ENCODE measurements at places on chromosomes 6 and 20.
A peak's percentile ranks its signal among the peaks of the same experiment; 100 is the strongest.

DNA sequence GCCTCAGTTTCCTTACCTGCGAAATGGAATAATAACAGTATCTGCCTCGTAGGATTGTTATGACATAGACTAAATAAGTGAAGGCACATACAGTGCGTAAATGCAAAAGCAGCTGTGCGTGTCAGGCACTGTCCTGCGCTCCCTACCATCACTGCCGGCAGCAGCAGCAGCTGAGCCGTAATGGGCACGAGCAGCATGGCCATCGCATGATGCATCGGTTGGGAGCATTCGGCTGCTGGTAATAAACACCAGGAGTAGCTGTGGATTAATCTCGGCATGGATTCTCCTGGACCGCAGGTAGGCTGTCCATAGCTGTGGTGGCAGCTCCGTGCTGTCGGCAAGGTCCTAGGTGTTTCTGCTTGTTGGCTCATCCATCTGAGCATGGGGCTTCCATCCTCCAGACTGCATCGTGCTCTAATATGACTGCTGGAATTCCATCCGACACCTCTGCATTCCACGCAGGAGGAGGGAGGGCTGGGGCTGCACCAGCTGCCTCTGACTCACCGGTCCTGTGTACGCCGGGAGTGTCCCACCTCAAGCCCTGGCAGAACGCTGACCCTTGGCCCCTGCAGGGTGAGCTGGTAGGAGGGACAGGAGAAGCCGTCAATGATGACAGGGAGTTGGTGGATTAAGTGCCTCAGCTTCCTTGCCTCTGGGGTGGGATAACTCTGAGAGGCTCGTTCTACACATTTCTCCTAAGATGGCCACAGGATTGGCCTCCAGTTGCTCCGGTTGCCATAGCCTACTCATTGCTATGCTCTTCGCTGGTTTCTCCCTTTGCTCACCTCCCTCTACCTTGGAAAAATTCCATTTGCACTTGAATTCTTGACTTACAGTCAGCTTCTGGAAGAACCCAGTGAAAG is 100.9 kb upstream of the PMEPA1 start:
- DNase-seq: no peak

- DNase-seq: no peak
Measured at GRCh38 chr6:104396077-104396476, 463.6 kb downstream of the HACE1 start.

GRCh38 chr6:111985202-111985731 is 68.6 kb upstream of the CCN6 start:
- DNase-seq: no peak

GRCh38 chr6:166935353-166935752 is 21.0 kb downstream of the RNASET2 start:
- DNase-seq: peak; percentile 52

DNA sequence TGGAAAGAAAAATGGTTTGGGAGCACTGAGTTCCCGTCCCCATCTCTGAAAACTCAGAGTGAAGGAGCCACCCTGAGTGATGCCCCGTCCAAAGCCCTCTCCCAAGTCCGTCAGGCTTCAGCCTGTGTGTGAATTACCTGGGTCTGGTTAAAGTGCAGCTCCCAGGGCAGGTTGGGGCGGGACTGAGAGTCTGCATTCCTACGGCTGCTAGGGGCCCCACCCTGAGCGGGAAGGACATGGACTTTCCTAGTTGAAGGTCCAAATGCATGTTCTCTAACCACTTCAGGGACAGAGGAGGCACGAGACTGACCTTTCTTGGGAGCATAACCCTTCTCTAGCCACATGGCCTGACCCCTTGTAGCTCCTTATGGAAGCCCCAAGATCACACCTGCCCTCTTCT is 97.2 kb downstream of the SYNDIG1 start:
- no peak for DNase-seq

- DNase-seq: no peak
Measured at GRCh38 chr6:166586424-166587156, at the start of gene RAMACL. Gene RAMACL (minus strand): TSS chr6:166586678. CDS start chr6:166586477, 201 bp downstream.

DNA sequence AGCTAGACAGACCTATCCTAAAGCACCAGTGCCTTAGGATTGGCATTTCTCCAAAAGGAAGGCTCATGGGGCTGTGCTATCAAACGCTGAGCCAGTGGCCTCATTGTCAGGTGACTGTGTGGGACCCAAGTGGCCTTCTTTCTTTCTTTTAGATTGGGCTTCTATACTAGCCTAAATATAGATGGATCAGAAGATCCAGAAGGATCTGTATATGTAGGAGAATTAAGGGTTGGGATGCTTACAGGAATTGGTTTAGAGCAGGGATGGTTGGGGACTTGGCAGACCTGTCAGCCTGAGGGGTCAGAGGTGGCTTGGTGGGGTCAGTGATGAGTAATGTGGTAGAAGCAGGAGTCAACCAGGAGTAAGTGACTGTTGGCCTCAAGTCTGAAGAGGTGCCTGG is 14.8 kb downstream of the ABT1 start:
- DNase-seq: no peak

DNA sequence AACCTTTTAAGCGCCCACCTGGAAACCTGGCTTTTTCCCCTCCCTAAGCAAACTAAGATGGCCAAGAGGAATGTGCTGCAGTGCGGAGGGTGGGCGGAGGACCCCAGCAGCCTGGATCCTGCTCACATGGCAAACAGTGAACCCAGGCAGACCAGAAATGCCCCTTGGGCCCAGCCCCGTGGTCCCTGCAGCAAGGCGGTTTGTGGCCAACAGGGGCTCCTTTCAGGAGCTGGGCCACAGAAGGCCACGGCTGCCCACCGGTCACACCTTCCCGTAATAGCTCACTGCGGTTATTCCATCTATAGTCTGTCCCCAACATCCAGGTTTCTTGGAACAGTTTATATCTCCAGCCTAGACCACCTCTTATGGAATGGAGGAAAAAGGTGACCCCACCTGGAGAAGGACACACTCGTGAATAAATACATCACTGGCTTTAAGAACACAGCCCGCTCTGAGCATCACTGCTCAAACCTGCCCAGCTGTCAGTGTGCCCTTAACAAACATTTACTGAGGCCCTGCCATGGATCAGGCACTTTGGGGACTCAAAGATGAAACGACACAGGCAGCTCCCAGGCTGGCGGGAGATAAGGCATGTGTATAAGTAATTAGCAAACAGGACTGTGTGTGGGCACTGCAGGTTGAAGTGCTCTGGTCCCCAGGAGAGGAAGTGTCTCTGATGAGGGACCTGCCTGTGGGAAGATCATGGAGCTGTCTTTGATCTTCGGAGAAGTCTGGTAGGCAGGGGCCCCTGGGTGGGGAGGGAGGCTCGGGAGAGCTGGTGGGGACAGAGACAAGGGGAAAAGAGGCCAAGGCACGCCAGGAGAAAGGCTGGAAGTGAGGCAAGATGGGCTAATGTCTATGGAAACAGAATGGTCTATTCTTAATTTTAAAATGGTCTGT is 3.2 kb upstream of the TUBB1 start:
- no peak for DNase-seq

GRCh38 chr20:62516338-62516737 is 40.5 kb upstream of the GATA5 start:
- no peak for DNase-seq

DNA sequence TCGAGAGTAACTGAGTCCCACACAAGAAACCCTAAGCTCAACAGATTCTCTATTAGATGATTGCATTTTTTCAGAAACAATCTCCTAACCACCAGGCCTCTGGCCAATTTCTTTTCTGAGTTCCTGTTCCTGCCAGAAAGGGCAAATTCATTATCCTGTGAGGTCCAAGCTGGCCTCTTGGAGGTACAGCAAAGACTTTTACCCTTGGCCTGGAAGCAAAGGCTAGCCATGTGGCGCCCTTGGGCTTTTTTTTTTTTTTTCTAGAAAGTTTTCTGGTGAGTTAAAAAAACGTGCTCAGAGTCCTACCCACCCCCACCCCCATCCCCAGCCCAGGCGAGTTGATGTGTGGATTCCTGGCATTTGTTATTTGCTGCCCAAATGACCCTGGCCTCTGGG is 59.0 kb upstream of the EEF1A1 start:
- no peak for DNase-seq

- no peak for DNase-seq
Measured at GRCh38 chr6:89299466-89299850, 15.6 kb downstream of the GABRR2 start.

DNA sequence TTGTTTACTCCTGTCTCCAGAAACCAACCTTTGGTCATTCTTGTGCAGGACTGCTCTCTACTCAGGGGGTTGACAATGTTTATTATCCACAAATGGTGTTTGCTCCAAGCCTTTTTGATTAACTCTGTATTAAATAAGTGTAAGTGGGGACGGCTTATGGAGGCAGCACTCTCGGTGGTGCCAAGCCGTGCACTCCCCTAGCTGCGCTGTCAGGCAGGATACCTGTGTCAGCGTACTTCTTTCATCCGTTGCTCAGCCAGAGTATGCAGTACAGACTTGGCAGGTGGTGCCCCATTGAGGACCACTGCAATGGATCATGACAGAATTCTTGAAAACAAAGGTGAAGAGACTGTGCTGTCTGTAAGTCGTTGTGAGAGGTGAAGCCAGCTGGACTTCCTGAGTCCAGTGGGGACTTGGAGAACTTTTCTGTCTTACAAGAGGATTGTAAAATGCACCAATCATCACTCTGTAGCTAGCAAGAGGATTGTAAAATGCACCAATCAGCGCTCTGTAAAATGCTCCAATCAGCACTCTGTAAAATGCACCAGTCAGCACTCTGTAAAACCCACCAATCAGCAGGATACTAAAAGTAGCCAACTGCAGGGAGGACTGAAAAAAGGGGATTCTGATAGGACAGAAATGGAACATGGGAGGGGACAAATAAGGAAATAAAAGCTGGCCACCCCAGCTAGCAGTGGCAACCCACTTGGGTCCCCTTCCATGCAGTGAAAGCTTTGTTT is 480.0 kb downstream of the MEI4 start:
- DNase-seq: no peak

- no peak for DNase-seq
Measured at GRCh38 chr20:9942736-9943135, 92.1 kb upstream of the ANKEF1 start.

DNA sequence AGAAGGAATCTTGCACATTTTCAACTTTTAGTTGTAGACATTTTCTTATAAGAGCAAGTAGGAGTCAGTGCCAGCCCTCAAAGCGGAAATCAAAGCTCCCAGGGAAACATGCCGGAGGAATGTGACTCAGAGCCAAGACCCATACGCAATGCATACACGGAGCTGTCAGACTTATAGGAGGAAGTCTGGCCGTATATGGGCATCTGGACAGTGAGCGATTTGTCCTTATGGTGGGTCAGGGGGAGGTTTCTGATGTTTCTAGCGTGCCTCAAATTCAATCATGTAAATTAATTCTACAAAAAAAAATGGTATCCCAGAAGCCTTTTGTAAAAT is 3.6 kb upstream of the CCN2 start:
- DNase-seq: no peak

GRCh38 chr6:16102208-16102607 is 26.7 kb upstream of the MYLIP start:
- no peak for DNase-seq

DNA sequence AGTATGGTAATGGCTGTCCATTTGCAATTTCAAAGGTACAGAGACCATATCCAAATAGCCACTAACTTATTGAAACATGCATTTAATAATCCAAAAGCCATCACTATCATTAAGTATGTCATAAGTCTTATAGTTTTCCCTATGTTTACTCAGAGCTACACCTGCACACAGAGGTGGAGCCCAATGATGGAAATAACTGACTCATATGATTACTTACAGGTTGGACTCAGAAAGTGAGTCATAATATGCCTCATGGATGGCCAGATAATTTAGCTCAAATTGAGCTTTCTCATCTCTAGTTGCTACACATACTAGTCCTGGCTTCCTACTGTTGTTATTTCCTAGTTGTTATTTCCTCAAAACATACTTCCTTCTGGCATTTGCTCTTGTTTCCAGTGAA is 104.4 kb upstream of the KHDRBS2 start:
- no peak for DNase-seq

- DNase-seq: no peak
Measured at GRCh38 chr20:1940581-1940980, 45.4 kb downstream of the SIRPA start.

- no peak for DNase-seq
Measured at GRCh38 chr6:22921828-22922227, 352.5 kb downstream of the HDGFL1 start.

DNA sequence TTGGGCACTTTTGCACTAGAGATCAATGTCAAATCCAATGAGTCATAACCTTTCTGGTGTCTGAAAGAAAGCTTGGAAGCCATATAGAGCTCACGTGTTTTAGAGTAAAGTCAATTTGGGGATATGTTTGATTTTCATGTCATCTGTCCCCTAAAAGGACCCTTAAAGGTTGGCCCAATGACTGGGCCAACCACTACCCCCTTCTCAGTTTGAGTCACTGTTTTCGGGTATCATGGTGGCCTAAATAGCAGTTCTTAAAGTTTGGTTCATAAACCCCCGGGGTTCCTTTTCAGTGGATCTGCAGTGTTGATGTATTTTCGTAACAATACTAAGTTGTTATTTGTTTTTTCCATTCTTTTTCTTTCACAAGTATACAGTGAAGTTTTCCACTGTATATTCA is 327.6 kb downstream of the PRL start:
- no peak for DNase-seq

DNA sequence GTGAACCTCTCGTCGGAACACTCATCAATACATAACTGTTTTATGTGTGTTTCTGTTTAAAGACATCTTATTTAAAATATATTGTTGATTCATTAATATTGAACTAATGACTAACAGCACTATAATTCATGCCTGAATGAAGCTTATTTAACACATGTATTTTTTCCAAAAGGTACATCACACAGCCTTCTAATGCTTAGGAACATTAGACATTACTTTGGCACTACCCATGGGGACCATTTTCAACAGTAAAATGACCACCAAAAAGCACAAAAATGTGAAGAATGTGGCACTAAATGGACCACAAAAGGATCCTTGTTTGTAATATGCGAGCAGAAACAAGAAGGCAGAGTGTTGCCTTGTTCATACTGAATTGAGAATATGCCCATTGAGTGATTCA is 109.2 kb downstream of the CEP57L1 start:
- no peak for DNase-seq

All from vagina (tissue), 2 donors.